IPS DF 19.7 (cell line): ENCODE measurements at places on chromosomes 7 and 10.

DNA sequence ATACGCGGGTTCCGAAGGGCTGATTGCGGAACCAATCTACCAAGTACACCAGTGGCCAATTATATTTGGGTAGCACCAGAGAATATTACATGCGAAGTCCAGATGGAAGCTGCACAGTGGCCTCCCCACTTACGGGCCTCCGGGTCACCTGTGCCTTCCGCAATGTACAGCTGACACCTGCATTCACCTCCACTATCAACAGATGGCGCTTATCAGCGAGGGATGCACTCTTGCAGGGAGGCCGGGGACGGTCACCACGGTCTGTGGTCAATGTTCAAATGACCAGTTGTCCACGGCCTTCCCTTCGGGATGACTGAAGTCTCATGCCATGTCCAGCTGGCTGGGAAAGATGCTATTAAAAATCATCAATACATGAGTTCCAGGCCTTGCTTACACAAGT, 47.6 kb downstream of the SLIT1 start:
- no peak for DNase-seq

DNA sequence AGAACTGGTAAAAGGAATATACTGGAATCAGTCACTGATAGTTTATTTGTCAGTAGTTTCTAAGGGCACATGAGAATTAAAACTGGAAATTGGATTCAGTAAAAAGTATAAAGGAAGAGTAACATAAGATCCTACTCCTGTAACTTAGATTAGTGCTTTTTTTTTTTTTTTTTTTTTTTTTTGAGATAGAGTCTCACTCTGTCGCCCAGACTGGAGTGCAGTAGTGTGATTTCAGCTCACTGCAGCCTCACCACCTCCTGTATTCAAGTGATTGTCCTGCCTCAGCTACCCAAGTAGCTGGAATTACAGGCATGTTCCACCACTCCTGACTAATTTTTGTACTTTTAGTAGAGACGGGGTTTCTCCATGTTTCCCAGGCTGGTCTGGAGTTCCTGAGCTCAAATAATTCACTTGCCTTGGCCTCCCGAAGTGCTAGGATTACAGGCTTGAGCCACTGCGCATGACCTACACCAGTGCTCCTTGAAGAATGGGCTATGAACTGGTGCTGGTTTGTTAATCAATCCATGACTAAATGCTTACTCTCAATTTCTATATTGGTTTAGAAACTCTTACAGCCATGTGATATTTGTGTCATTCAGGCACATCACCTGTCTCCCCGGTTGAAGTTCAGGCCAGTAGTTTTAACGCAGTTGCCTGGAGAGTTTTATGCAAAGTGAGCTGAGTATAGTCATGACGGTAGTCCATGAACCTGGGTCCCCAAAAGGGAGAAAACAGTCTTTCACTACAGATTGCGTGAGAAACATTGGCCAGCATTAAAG, 65.0 kb downstream of the ZEB1 start:
- DNase-seq, result no peak

DNA sequence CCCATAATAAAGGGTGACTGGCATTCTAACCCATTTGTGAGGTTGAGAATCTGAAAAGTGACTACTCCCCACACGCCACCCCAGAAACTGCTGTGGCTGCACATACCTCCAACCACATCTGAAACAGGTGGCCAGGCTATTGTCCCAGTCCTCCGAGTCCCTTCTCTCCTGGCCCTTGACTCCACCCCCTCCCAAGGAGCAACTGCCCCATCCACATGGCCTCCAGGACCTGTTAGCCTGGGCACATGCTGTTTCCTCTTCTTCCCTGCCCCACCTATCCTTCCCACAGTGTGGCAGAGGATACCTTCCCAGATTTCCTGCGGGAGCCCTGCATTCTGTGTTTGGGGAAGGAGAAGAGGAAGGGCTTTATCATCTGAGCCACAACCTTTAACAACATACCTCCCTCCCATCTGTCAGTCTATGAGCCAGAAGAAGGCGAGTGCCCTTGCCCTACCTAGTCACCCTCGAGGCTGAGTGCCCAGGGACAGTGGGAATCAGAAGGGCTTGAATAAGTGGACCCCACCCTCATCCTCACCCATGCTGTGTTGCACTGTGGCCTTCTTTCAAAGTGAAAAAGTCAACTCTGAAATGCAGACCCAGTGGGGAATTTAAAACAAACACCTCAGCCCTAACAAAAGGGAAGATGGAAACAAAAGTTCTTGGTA, 11.9 kb downstream of the STEAP1B start:
- DNase-seq, result no peak

DNA sequence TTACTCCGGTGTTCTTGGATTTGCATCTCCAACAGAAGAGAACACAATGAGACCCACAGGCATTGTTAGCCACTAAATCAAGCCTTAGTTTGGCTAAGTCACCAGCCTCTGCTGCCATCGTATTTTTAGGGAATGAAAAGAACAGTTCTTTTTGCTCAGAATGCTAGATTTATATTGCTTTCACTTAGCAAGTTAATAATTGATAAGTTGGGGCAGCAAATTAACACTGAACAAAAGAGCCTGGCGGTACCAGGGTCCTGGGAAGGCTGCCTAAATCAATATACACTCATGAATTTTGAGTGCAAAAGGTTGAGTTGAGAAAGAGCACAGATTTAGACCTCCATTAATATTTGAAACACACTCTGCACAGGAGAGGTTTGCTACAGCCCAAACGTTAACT, 767.7 kb downstream of the TYW1 start:
- no peak for DNase-seq

DNA sequence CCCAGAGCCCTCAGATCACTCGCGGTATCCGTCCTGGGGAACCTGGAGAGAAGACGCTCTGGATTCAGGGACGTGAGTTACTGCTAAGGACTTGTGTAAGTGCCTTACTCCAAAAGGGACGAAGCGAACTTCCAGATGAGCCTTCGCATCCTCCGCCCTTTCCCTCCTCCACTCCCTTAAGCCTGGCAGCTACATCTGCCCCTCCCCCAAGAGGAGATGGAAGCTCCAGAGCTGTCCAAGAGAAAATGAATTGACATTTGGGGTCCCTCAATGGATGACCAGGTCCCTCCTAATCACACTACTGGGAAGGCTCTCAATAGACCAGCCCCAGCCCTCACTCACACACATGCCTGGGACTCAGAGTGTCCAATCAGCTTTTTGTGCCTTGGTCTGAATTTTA, 31.3 kb upstream of the GDF10 start:
- no peak for DNase-seq

DNA sequence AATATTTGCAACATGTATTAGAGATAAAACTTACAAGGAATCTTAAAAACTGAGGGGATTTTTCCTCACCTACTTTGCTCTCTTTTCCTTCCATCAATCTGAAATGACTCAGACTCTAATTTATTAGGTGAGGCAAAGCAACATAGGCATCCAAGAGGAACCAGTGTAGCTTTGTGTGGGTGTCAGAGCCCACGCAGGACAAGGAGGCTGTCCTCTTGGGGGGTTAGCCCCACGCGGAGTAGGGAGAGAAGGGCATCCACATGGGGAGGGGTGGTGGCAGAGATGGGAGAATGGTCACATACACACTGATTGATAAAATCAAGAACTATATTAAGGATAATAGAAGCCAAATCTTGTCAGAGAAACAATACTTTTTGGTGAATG, 33.8 kb upstream of the ARMS2 start:
- no peak for DNase-seq

GRCh38 chr10:48487244-48487643, 117.6 kb downstream of the ARHGAP22 start:
- DNase-seq, result no peak

DNA sequence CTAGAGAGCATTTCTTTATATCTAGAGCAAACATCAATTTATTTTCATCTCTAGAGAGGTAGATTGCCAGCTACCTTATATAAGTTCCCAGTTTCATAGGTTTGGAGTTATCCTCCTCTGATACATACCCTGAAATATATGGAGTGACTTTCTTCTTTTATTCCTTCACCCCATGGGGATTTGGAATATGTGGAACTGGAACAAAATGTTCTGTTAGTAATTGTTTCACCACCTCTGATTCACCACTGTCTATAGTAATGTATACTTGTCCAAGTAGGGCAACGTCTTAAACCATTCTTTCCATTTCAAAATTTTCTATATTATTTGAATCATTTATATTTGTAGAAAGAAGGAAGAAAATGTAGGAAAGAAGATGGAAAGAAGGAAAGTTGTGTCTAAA, 511.2 kb upstream of the KCND2 start:
- no peak for DNase-seq

DNA sequence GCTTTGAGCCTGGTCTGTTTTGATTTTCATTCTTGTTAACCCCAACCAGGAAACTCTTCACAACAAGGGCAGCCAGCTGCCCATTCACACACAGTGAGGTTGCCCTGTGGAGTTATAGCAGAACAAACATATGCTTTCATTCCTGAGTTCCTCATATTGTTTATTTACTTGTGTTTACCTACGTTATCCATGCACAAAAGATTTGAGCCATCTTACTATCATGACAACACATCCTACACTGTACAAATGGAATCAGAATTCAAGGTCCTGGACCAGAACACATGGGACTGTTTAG, 21.7 kb upstream of the BMPER start:
- no peak for DNase-seq

DNA sequence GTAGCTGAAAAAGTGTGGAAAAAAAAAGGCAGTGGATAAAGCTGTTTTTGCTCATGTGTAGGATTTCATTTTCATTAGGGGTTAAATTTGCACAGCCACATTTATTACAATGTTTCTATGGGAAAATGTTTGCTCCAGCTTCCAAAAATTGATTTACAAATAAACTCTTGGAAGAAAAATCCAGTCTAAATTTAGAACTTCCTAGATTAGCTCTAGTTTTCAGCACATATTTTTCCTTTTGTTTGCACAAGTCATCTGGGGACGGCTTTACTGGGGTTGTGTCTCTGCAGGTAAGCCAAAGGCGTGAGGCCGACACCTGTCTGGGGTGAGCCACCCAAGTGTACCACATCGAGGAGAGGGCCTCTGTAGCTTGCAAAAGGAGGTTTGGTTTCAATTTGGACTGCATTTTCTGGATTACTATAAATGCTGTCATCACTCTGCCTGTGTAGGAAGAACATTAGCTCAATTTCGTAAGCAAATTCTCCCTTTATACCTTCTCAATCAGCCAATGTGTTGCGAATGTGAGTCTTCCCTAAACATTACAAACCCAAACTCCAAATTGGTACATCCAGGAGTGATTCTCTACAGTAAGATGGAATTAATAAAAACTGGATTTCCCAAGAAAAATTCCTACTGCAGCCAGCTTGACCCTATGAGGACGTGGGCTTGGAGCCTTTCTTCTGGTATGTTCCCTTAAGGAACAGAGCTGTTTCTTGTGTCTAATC, 89.5 kb upstream of the ZNF438 start:
- no peak for DNase-seq

DNA sequence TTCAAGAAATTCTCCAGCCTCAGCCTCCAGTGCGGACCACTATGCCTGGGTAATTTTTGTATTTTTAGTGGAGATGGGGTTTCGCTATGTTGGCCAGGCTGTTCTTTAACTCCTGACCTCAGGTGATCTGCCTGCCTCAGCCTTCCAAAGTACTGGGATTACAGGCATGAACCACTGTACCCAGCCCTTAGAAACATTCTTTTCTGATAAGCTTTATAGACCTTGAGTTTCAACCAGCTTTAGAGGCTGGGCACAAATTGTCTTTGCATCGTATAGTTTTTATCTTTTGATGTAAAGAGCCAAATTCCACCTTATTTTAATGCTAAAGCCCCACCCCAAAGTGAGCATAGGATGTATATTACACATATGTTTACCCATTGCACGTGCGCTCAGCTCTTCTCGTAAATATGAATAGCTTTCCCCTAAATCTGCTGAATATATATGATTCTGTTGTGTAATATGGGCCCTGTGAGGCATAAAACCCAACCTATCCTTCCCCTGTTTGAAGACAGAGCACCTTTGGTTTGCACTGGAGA, 124.8 kb downstream of the ADK start:
- DNase-seq, result no peak

DNA sequence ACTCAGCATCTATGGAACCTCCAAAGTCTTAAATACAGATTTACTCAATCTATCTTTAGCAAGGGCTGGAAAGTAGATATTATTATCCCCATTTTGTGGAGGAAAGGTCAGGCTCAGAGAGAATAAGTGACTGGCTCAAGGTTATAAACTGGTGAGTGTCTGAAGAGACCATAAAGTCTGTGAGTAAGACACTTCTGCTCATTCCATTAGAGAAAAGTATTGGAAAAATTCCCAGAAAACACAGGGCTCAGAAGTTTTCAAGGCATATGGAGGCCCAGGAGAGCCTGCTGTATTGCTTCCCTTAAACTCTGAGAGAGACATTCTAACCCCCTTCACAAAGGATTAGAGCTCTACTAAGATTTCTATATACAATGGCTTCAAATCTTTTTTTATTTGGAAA, 134.8 kb downstream of the PCDH15 start:
- DNase-seq, result no peak
